Activated CD4-positive, alpha-beta T cell treated with anti-CD3 and anti-CD28 coated beads, Interleukin-2, Interleukin-4, amounts not matched to agents 100 ng/mL and 50 ng/mL, durations not matched to agents 16 hours and 8 hours (primary cell): ENCODE measurements at places on chromosomes 12 and 14.
A peak's percentile ranks its signal among the peaks of the same experiment; 100 is the strongest.

DNA sequence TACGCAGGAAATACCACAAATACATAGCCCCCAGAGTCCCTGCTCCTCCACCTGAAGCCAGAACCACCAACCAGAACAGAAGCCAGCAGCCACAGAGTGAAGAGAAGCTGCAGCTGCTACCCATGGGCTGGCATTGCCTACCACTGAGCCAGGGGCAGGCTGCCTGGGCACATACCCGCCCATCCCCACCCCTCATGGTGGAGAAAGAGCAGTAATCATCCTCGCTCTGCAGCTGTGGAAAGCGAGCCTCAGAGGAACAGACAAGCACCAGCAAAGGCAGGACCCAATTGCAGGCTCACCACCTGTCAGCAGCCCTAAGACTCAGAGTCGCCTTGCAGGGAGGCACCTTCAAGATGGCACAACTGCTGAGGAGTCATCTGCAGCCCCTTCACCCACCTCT lies 11.2 kb upstream of the CD9 start:
- no peak for DNase-seq

- peak; percentile 32 for DNase-seq
These were observed 71.4 kb downstream of the MNAT1 start for GRCh38 chr14:60805841-60806430.

GRCh38 chr12:9064201-9064814 lies 51.4 kb downstream of the A2M start:
- DNase-seq, result peak; percentile 59

DNA sequence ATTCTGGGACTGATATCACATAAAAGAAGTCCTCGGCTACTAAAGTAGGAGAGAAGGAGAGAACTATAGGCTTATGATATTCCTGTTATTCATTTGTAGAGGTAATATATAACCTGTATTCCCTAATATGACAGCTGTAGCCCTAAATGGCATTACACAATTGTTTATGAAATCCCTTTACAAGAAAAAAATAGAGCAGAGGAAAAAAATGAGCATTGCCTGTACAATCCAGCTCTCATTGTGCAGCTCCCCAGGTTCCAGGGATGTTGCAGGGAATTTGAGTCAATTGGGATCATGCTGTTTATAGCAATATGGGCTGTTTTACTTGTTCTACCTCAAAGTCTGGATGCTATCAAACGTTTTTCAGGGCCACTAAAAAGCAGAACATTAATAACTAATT lies 173.1 kb downstream of the APAF1 start:
- DNase-seq, result no peak

DNA sequence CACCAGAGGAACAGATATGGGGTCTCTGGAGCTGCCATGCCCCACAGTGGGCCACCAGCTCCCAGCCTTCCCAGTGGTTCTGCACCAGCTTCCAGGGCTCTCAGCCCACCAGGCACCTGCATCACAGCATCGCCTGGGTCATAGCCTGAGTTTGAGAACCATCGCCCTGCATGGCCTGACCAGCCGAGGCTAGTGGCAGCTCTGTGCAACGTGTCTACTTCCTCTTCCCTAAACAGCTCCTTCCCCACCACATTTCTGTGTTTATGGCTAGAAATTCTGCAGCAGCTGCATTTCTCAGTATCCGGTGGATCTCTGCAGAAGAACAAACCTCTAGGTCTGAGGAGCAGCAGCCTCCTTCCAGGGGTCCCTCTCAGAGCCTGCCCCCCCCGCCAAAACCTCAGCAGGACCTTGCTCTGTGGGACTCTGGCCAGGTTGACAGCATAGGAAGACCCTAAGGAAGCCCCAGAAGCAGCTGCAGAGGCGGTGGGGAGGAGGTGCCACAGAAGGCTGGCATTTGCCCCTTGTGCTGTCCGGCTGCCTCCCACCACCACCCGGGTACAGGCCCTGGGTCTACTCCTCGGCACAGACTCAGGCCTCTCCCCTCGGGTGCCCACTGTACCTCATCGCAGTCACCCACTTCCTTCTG lies 47.7 kb downstream of the PSMA6 start:
- no peak for DNase-seq

- no peak for DNase-seq
These were observed 25.9 kb downstream of the TIGAR start for GRCh38 chr12:4346931-4347330.

GRCh38 chr14:60254176-60254575 lies 5.2 kb downstream of the PPM1A start:
- DNase-seq, result no peak

DNA sequence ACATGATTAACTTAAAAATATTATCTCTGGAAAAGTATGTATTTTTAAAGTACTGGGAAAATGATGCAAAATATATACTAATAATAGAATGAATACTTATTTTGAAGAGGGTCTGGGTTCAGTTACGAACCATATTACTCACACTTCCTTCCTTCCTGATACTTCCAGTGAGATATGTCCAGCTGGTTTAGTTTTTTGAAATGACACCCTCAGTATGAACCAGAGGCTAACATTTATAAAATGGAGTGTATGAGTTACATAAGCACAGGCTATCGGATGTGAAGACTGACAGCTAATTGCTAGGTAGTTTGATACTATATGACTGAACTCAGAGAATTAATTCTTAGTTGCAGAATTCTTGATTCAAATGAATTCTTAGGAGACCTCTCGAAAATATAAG lies 122.9 kb downstream of the OTOGL start:
- no peak for DNase-seq

- no peak for DNase-seq
These were observed 15.5 kb upstream of the PRPF39 start for GRCh38 chr14:45068396-45068795.

GRCh38 chr12:103247531-103247930 lies 248.2 kb downstream of the C12orf42 start:
- no peak for DNase-seq

- DNase-seq, result peak; percentile 60
These were observed 2.1 kb downstream of the LUM start for GRCh38 chr12:91109148-91109564.

- DNase-seq, result no peak
These were observed 87.2 kb downstream of the TSPAN8 start for GRCh38 chr12:71070416-71071128.

DNA sequence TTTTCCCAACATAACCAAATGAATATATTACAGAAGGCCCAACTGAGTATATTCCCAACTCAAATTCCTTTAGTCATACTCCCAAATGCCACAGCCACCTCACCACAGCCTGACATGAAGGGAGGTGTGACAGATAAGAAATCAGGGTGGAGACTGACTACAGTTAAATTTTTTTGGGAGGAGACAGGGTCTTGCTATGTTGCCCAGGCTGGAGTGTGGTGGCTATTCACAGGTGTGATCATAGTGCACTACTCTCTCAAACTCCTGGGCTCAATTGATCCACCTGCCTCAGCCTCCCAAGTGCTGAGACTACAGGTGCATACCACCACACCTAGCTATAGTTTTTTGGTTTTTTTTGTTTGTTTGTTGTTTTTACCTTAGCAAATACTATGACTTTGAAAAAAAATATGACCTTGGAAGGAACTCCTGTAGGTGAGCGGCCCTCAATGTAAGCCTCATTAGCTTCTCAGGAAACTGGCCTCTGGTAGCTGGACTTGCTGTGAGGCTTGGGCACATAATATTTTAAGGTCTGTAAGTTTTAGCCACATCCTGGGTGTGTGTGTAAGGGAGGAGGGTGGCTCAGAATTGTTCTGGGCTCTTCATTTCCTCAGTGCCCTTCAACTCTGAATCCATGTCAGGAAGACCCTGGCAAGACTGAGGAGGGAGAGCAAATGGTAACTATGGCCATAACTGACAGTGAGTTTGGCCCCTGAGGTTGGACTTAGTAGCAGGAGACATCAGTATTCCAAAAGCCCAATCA lies 39.1 kb upstream of the LTBP2 start:
- DNase-seq, result no peak

DNA sequence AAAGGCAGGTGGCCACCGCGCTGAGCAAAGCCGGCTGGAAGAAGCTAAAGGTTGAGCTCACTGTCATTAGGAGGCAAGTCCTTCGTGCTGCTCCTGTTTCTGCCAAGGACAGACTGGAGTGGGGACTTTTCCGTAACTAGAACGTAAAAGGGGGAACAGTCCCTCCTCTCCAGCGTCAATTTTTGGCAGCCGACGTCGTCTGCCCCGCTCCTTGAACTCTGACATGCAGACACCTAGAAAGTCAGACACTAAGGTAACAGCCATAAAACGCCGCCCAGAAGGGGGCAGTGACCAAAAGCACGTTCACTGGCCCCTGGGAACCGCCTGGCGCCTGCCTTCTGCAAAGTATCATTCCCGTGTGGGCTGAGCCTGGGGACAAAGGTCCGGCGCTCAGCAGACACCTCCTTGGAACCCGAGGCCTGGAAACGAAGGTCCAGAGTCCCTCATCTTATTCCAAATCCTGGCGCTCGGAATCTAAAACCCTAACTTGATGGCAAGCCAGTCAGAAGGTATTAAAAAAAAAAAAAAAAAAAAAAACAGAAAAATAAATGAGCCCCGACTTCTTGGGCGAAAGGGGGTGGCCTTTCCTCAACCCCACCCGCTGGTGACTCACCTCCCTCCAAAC lies 1.1 kb upstream of the LRP1 start:
- DNase-seq, result no peak

GRCh38 chr14:83712418-83713129 lies 1817.4 kb upstream of the FLRT2 start:
- no peak for DNase-seq

DNA sequence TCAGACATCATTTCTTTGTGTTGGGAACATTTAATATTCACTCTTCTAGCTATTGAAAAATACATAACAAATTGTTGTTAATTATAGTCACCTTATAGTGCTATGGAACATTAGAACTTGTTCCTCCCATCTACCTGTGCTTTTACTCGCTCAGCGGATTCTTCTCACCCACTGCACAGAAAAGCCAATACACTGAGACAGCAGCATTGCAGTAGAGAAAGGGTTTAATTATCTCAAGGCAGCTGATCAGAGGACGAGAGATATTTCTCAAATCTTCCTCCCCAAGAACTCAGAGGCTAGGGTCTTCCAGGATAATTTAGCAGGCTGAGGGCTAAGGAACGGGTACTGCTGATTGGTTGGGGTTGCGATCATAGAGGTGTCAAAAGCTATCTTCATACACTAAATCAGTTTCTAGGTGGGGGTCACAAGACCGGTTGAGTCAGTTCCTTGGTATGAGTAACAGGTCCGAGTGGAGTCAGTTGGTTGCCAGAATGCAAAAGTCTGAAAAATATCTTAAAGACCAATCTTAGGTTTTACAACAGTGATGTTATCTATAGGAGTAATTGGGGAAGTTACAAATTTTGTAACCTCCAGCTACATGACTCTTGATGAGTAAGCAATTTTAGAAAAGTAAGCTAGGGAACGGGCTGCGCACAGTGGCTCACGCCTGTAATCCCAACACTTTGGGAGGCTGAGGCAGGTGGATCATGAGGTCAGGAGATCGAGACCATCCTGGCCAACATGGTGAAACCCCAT lies 173.1 kb downstream of the FBXL14 start:
- DNase-seq, result peak; percentile 15

- no peak for DNase-seq
These were observed 1.0 kb downstream of the KCNA1 start for GRCh38 chr12:4910502-4911315.

DNA sequence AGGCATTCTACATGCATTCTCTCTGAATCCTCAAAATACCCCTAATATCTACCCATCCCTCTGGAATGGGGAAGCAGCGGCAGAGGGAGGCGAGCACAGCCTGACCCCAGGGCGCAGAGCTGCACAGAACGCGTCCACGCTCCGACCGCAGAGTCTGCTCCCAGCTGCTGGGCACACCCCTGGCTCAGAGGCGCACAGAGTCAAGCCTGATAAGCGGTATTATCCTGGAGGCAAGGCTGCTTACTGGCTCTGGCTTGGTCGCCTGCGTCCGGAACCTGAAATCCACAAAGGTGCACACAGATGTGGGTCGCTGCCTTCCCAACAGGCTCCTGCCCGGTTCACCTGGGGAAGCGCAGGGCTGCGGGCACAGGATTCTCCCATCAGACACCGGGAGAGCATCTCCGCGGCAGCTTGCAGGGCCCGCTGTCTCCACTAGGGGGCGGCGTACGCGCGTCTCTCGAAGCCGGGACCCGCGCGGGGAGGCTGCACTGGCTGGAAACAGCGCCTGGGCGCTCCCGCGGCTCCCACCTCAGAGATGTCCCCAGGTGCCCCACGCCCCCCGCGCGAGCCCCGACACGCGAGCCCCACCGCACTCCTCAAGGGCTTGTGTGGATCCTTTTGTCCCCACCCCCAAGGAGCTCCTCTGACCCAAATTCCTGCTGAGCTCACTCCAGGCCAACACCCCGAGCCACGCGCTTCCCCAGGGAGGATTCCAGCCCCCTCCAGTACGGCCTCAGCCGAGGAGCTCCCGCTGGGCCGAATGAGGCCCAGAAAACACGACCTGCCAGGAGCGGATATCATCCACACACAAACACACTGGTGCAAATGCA lies 120.1 kb upstream of the FZD10 start:
- peak; percentile 37 for DNase-seq

DNA sequence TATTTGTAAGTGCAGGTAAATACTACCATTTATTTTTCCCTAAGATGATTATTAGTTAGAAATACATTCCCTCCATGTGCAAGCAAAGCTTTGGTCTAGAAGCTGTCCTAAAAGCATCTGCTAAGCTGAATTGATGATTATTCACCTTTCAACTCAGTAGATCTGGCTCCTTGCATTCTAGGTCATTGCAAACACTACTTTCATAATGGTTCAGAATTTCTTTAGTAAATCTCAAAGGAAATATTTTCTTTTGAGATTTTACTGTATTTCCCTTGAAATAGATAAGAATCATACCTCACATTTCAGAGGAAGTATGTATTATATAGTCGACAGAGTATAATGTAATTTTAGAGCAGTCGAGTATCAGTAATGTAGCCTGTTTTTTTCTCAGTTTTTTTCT lies 2.4 kb downstream of the ETNK1 start:
- DNase-seq, result no peak

DNA sequence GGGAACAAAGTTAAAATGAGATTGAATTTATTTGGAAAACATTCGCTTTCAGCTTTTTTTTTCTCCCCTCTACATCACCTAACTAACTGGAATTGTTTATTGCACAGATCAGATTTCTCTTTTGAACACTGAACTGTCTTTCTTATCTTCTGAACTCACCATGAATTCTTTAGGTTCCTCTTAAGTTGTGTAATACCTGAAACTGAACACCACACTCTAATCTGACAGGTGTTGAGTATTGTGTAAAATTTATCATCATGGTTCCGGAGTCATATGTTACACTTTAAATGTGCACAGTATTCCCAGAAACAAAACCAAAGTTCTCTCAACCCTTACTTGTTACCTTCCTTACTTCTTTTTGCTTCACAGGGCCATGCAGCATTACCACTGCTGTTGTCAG lies 66.8 kb downstream of the TGFB3 start:
- no peak for DNase-seq

- DNase-seq, result peak; percentile 17
These were observed 62.1 kb downstream of the E2F7 start for GRCh38 chr12:77003246-77003645.

- no peak for DNase-seq
These were observed 15.0 kb upstream of the OAS2 start for GRCh38 chr12:112963227-112963861.

DNA sequence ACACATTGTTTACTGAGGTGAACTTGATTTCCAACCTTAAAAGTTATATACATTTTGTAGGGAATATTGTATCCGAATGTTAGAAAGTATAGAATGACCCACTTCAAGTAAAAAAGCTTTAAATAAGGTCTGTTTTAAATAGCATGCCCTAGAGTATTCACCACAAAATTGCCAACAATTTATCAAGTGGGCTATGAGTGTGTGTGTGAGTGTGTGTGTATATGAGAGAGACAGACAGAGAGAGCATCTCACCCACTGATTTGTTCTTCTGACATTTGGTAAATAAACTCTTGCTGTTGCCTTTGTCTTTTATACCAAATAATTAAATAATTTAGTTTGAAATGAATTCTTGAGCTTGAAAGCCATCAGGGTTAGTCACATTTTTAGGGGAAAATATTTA lies 29.8 kb upstream of the RAP1B start:
- no peak for DNase-seq
